ENCODE measurements at places on chromosomes 3 and 15.
A peak's percentile ranks its signal among the peaks of the same experiment; 100 is the strongest.

DNA sequence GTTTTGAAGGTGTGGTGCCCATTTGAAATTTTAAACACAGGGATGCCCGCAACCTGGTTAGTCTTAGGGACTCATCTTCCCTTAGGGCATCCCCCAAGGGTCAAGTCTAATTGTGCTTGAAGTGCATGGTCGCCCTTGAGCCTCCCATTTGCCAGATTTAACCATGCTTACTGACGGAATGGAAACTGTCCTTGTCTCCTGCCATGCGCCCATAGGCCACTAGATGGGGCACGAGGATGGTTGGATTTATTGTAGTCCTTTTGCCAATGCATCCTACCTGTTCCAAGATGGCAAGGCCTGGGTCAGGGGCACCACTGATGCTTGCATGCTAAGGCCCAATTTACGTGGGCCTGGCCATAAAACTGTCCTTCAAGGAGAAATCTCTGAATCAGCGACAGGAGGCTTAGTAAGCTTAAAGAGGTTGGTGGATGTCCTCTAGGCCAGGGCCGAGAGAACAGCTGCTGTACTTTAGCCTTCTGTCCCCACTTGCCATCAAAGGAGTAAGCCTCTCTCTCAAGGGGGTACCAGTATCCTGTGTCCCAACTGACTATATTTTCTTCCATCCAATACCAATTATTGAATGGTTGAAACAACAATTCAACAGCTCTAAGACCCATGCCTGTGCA lies 355.4 kb downstream of the OTOL1 start:
- no peaks in the 10 kb centered on the region for H3K36me3 ChIP-seq
- no peak overlapping the region for H3K27ac ChIP-seq
- no peaks in the 10 kb centered on the region for H3K27me3 ChIP-seq
- no peaks in the 10 kb centered on the region for H3K4me1 ChIP-seq

GRCh38 chr3:179453967-179454366 lies 2.7 kb upstream of the GNB4 start:
- DNase-seq: no peak
- no peak overlapping the region for H3K4me3 ChIP-seq
- peaks cover 23% of the 10 kb centered on the region for H3K4me1 ChIP-seq
- H3K27ac ChIP-seq: no peak overlapping the region
- no peaks in the 10 kb centered on the region for H3K27me3 ChIP-seq

- no peak for DNase-seq
- no peaks in the 10 kb centered on the region for H3K27me3 ChIP-seq
- H3K4me3 ChIP-seq: no peak overlapping the region
- H3K4me1 ChIP-seq: peaks cover 24% of the 10 kb centered on the region
- peaks cover 7% of the 10 kb centered on the region for H3K36me3 ChIP-seq
Observed at GRCh38 chr15:51759557-51760070, 8.2 kb downstream of the TMOD2 start.

DNA sequence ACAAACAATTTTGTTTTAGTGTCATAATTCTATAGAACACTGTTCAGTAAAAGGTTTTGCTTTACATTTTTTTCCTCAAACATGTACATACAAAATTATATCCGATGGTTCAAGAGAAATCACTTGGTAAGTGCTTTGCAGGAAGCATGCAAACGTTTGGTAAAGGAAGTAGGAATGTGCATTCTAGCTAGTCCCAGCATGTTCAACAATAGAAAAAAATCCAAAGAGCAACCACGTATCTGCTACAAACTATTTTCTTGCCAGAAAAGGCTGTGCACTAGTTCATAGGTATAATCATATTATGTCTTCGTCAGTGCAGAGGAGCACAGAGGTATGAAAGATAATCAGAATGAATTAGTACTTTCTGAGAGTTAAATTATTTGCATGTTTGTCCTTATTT lies 58.0 kb downstream of the GPR160 start:
- no peak for DNase-seq
- H3K27ac ChIP-seq: no peak overlapping the region
- H3K27me3 ChIP-seq: no peaks in the 10 kb centered on the region
- peaks cover 24% of the 10 kb centered on the region for H3K36me3 ChIP-seq
- peaks cover 2% of the 10 kb centered on the region for H3K4me1 ChIP-seq

GRCh38 chr3:177338697-177339219 lies 141.5 kb upstream of the TBL1XR1 start:
- no peaks in the 10 kb centered on the region for H3K36me3 ChIP-seq
- H3K4me3 ChIP-seq: no peak overlapping the region
- H3K27ac ChIP-seq: peak overlapping the region; percentile 78

DNA sequence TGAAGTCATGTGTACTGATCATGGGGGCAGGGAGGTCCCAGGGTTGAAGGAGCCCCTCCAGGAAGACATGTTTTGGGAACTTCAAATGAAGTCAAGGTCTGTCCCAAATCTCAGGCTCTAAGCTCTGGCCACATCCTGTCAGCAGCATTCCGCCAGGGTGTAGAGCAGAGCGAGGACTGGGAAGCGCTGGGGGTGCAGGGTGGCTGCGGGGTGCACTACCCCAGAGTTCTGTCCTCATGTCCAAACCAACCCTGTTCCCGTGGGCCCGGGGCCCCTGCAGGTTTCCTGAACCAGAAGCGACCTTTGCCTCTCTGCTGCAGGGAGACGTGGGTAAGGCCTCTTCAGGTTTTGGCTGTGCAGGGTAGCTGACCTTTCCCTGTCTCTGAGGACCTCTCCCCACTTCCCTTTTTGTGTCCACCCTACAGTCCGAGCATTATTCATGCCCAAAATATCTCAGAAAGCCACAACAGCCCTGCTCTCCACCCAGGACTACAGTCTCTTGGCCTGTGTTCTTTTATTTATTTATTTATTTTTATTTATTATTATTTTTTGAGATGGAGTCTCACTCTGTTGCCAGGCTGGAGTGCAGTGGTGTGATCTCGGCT lies 26.6 kb upstream of the FLNB start:
- H3K27me3 ChIP-seq: no peaks in the 10 kb centered on the region
- no peak overlapping the region for H3K27ac ChIP-seq
- no peak for DNase-seq
- no peak overlapping the region for H3K4me3 ChIP-seq

DNA sequence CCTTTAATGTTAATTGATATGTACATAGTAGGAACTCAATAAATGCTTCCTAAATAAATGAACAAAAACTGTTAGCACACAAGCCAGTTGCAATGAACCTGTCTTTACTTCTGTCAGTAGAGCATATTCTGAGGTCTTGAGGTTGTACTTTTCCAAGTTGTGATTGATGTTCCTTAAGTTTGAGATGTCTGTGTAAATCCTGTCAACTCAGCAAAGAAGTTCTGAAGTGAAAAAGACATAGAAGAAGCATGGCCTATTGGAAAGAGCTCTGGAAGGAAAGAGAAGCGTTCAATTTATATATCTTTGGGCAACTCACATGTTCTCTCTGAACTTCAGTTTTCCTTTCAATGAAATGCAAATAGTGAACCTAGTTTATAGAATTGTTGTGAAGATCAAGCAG lies 269.9 kb downstream of the AGBL1 start:
- no peaks in the 10 kb centered on the region for H3K27me3 ChIP-seq
- H3K27ac ChIP-seq: no peak overlapping the region
- no peak overlapping the region for H3K4me3 ChIP-seq
- no peak for DNase-seq
- H3K36me3 ChIP-seq: no peaks in the 10 kb centered on the region
- H3K4me1 ChIP-seq: no peaks in the 10 kb centered on the region

GRCh38 chr15:93985176-93985575 lies 246.2 kb upstream of the MCTP2 start:
- no peak overlapping the region for H3K4me3 ChIP-seq
- DNase-seq: no peak
- H3K27me3 ChIP-seq: peaks cover 8% of the 10 kb centered on the region

- no peak for DNase-seq
- peaks cover 5% of the 10 kb centered on the region for H3K27me3 ChIP-seq
- no peaks in the 10 kb centered on the region for H3K4me1 ChIP-seq
- H3K4me3 ChIP-seq: no peak overlapping the region
- H3K36me3 ChIP-seq: no peaks in the 10 kb centered on the region
Observed at GRCh38 chr15:99969261-99969920, 236.2 kb upstream of the LYSMD4 start.

- no peak overlapping the region for H3K27ac ChIP-seq
- no peaks in the 10 kb centered on the region for H3K27me3 ChIP-seq
- H3K36me3 ChIP-seq: peaks cover 27% of the 10 kb centered on the region
- no peak overlapping the region for H3K4me3 ChIP-seq
Observed at GRCh38 chr3:170137986-170138385, 43.5 kb downstream of the PHC3 start.

GRCh38 chr3:71166339-71167240 lies 416.9 kb downstream of the FOXP1 start:
- no peak for DNase-seq
- H3K36me3 ChIP-seq: peaks cover 13% of the 10 kb centered on the region
- no peak overlapping the region for H3K4me3 ChIP-seq
- H3K27ac ChIP-seq: peak overlapping the region; percentile 72
- peaks cover 10% of the 10 kb centered on the region for H3K4me1 ChIP-seq

DNA sequence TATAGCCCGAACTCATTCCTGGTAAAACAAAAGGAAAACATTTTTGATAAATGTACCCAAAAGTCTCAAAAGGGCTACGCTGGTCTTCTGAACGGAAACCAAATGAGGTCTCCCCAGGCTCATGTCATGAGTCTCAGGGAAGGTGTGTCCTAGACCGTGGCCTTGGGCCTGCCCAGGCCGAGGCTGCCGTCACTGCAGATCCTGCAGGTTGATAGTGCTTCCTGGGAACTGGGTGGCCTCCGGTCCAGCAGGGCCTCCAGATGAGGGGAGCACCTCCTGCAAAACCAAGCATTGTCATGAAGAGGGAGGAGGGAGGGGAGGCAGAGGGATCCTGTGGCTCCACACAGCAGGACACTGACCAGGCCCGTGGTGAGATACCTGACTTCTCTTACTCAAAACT lies 37.5 kb downstream of the ZXDC start:
- peaks cover 41% of the 10 kb centered on the region for H3K36me3 ChIP-seq
- peaks cover 2% of the 10 kb centered on the region for H3K4me1 ChIP-seq
- no peak for DNase-seq
- H3K27me3 ChIP-seq: no peaks in the 10 kb centered on the region
- no peak overlapping the region for H3K27ac ChIP-seq

- DNase-seq: no peak
- H3K36me3 ChIP-seq: no peaks in the 10 kb centered on the region
- H3K27ac ChIP-seq: no peak overlapping the region
- no peak overlapping the region for H3K4me3 ChIP-seq
- H3K4me1 ChIP-seq: peaks cover 32% of the 10 kb centered on the region
Observed at GRCh38 chr3:46365737-46366524, 4.8 kb upstream of the CCR5 start.

DNA sequence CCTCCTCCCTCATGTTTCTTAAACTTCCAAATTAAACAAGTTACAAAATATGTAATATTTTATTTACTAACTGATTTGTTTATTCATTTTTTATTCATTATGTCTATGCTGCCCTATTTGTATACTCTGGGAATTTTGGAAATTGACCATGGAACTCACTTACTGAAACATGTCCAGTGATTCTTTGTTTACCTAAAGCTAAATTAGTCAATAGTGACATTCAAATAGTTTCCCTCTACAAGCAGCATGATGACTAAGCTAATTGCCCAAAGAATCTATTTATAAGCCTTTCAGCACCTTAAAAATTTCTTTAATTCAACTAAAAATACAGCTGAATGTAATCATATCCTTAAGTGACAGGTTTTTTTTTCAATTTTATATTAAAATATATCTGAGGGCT lies 437.7 kb downstream of the SI start:
- no peaks in the 10 kb centered on the region for H3K27me3 ChIP-seq
- DNase-seq: no peak
- no peak overlapping the region for H3K27ac ChIP-seq
- H3K4me3 ChIP-seq: no peak overlapping the region

- H3K4me1 ChIP-seq: no peaks in the 10 kb centered on the region
- H3K27me3 ChIP-seq: peaks cover 11% of the 10 kb centered on the region
- no peaks in the 10 kb centered on the region for H3K36me3 ChIP-seq
- H3K4me3 ChIP-seq: no peak overlapping the region
Observed at GRCh38 chr15:41215708-41216107, 14.8 kb downstream of the EXD1 start.

DNA sequence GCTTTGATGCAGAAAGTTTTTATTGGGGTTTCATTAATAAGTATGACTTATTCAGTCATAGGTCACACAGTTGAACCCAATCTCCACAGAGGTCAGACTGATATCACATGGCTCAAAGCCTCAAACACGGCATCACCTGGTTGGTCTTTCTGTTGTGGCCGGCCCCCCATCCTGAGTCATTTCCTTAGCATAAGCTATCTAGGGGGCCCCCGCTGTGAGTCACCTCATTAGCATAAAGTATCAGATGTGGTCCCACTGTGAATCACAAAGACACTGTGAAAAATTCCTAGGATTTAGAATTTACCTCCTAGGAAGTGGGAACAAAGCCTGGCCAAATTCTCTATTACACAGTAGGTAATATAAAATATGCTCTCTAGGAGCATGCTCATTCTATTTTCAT lies 502.2 kb downstream of the PYDC2 start:
- no peaks in the 10 kb centered on the region for H3K36me3 ChIP-seq
- DNase-seq: no peak
- peaks cover 12% of the 10 kb centered on the region for H3K4me1 ChIP-seq
- no peaks in the 10 kb centered on the region for H3K27me3 ChIP-seq
- H3K27ac ChIP-seq: no peak overlapping the region

DNA sequence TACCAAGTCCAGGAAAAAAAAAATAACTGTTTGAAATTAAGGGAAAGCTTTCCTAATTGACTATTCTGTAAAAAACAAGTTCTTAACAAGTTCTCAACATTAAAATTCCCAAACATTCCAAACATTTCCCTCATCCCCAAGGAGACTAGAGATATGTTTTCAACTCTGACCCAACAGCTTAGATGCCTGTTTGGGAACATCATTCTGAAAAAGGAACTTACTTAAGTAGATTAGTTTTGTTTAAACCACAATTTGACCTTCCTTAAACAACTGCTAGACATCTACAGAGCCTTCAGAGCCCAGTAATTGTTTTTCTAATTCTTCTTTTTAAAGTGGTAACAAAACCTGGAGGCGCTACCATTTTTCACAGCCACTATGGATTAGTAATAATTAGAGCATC lies 12.8 kb downstream of the UBR1 start:
- DNase-seq: no peak
- H3K36me3 ChIP-seq: peaks cover 18% of the 10 kb centered on the region
- no peak overlapping the region for H3K4me3 ChIP-seq
- H3K27ac ChIP-seq: no peak overlapping the region
- H3K4me1 ChIP-seq: peaks cover 25% of the 10 kb centered on the region

- no peak overlapping the region for H3K4me3 ChIP-seq
- H3K27me3 ChIP-seq: no peaks in the 10 kb centered on the region
- peaks cover 34% of the 10 kb centered on the region for H3K4me1 ChIP-seq
- peak overlapping the region; percentile 36 for H3K27ac ChIP-seq
- DNase-seq: no peak
Observed at GRCh38 chr15:44296625-44297524, 8.4 kb downstream of the GOLM2 start.

GRCh38 chr3:43905157-43905556 lies 214.4 kb downstream of the ABHD5 start:
- peaks cover 2% of the 10 kb centered on the region for H3K27me3 ChIP-seq
- H3K4me1 ChIP-seq: peaks cover 20% of the 10 kb centered on the region
- H3K4me3 ChIP-seq: no peak overlapping the region
- H3K27ac ChIP-seq: no peak overlapping the region

- H3K27ac ChIP-seq: no peak overlapping the region
- H3K27me3 ChIP-seq: no peaks in the 10 kb centered on the region
- peaks cover 16% of the 10 kb centered on the region for H3K4me1 ChIP-seq
- H3K4me3 ChIP-seq: no peak overlapping the region
- DNase-seq: no peak
Observed at GRCh38 chr3:134255404-134255803, 4.7 kb upstream of the RYK start.

- H3K4me3 ChIP-seq: peak overlapping the region; percentile 54
- H3K36me3 ChIP-seq: peaks cover 2% of the 10 kb centered on the region
- DNase-seq: no peak
Observed at GRCh38 chr3:158728061-158728377, 4.2 kb downstream of the RARRES1 start.

All from memory B cell (primary cell).